Right forelimb (tissue), 1 donor: ENCODE measurements at places on chromosomes 16 and 17.

GRCh38 chr16:30010844-30011713 lies at the start of gene DOC2A:
Gene DOC2A, minus strand, starts transcription at chr16:30011027. Its CDS starts 805 bp downstream, at chr16:30010222.
- DNase-seq = no peak

DNA sequence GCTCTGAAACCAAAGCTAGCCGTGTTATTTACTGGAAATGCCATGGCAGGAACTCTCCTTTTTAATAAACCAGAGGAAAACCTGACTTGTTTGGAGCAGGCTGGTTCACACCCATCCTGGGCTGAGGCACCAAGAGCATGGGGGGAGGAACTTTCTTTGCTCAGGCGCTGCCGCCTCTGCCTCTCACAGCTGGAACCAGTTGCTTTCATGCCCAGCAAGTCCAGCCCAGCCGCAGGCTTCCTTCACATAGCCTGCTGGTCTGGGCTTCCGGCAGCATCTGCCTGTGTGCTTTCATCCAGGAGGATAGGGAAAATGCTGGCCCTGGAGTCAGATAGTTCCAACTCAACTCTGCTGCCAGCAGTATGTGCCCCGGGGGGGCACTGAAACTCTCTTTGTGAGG lies 88.1 kb upstream of the ASIC2 start:
- peak; percentile 51 for DNase-seq

DNA sequence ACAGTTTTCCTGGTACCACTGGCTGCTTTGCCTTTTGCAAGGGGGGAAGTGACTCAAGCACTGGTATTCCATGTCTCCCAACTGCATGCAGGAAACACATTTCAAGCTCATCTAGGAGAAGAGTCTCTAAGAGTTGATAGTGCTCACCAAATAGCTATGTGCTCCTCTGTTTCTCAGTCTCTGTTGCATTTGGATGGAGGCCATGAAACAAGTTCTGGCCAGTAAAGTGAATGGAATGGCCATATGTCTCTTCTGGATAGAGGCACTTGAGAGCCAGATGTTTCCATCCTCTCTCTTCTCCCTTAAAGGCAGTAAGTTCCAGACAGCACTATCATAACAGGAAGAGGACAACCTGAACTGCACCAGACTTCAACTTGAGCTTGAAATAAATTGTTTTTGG lies 60.6 kb downstream of the C16orf82 start:
- no peak for DNase-seq

DNA sequence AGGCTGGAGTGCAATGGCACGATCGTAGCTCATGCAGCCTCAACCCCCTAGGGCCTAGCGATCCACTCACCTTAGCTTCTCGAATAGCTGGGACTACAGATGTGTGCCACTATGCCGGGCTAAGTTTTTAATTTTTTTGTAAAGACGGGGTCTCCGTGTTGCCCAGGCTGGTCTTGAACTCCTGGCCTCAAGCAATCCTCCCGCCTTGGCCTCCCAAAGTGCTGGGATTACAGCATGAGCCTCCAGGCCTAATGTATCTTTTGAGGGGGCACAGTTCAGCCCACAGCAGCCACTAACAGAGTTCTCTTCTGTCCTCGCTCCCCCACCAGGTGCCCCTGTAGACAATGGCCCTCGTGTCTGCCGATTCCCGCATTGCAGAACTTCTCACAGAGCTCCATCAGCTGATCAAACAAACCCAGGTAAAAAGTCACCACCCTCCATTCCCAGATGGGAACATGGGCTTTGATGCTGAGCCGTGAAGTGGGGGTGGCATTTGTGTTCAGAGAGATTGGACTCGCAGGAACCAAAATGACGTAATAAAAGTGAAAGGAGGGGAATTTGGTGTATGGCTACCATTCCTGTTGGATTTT lies 16.0 kb downstream of the SULT1A2 start:
- no peak for DNase-seq

DNA sequence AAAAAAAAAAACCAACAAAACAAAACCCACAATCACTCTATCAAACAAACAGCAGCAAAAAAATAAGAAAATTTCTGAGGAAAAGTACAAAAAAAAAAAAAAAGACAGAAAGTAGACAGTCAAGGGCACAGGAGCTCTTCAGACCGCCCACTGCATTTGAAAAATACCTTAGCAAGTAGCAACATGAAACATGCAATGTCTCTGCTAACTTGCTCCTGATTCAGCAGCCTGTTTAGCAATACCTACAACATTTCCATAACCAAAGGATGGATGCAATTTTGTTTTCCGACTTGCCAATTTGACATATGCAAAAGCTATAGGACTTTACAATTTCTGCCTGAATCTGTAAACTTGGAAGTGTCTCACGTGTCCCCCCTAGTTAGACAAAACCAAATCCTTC lies 57.4 kb downstream of the SYNRG start:
- no peak for DNase-seq

DNA sequence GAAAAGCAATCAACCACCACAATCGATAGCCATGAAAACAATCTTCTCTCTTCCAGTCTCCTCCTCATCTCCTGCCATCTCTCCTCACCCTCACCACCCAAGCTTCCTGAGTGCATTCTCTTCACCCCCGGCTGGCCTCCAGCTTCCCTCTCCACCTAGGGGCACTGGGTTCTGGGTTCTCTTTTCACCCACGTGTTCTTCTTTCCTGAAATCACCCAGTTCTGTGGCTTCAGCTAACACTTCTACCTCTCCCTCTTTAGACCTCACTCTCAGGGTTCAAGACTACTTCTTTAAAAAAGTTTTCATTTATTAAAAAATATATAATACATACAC lies 8.2 kb downstream of the ITGAM start:
- no peak for DNase-seq

DNA sequence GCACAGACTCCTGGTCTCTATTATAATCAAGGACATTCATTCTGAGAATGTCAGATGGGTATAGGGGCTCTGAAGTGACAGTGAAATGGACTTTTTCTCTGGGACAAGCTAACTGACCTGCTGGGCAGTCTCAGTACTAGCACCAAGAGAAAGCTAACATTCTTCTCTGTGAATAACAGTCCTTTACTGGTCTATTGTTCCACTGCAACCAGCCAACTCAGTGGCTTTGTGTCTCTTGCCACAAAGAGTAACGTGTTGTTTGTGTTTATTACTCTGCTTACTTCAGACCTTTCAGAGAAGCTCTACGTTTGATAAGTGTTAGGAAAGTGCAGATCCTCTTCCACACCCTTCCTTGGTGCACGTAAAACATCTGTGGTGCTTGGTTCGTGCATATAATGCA lies 61.5 kb upstream of the BCAR1 start:
- DNase-seq = no peak

GRCh38 chr16:48105976-48106375 lies 49.8 kb downstream of the ABCC12 start:
- DNase-seq = no peak

DNA sequence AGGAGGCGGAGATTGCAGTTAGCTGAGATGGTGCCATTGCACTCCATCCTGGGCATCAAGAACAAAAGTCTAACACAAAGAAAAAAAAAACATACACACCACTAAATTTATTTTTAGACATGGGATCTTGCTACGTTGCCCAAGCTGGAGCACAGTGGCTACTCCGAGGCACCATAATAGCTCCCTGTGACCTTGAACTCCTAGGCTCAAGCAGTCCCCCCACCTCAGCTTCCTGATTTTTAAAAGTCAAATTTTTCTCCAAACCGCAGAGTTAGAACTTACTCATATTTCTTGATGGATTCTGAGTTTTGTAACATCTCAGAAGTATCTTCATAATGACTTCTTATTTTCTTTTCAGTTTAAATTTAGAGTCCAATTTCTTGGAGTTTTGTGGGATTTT lies 3.4 kb downstream of the CMTM4 start:
- no peak for DNase-seq

DNA sequence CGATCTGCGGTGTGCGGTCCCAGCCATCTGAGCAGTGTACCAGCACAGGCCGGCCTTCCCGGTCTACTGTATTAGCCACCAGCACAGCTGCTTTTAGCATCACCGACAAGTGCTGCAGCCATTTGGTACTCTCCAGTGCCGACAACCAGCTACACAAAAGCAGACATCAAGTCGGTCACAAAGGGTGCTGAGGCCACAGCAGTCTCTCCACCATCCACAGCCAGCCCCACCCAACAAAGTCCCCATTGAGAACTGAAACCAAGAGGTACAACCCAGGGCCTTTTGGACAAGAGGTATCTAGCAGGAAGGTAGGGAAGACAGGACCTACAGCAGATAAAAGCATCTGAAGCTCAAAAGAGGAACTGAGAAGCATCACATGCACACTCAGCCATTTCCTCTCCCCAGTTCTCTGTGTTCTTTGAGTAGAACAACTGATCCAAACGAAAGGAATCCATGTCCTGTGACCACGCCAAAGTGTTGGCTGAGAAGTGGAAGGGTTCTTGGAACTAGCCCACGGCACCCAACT lies 9.5 kb downstream of the MTMR4 start:
- DNase-seq = no peak

GRCh38 chr17:64155751-64156544 lies 26.0 kb upstream of the ERN1 start:
- DNase-seq = peak; percentile 69

- no peak for DNase-seq
These were observed 14.4 kb upstream of the MEAK7 start for GRCh38 chr16:84518804-84519341.

GRCh38 chr16:65200857-65201256 lies 79.0 kb upstream of the CDH11 start:
- no peak for DNase-seq

GRCh38 chr16:29804455-29805231 lies 1.7 kb upstream of the MAZ start:
- no peak for DNase-seq

DNA sequence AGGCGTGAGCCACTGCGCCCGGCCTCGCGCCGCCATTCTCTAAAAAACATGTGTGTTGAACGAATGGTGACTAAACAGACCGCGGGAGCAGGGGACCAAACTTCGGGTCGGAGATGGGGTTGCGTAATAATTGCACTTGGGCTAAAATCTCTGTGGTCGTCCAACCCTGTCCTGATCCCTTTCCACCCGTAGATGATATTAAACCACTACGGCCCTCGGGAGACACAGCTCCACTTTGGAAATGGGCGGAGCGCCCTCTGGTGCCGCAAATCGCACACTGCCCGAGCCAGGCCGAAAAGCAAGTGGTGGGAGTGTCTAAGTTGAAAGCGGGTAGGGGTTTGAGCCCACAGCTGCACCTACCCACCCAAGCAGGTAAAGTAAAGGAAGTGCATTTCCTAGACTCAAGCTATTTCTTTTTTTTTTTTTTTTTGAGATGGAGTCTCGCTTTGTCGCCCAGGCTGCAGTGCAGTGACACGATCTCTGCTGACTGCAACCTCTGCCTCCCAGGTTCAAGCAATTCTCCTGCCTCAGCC lies 17.0 kb downstream of the CAVIN1 start:
- peak; percentile 82 for DNase-seq

DNA sequence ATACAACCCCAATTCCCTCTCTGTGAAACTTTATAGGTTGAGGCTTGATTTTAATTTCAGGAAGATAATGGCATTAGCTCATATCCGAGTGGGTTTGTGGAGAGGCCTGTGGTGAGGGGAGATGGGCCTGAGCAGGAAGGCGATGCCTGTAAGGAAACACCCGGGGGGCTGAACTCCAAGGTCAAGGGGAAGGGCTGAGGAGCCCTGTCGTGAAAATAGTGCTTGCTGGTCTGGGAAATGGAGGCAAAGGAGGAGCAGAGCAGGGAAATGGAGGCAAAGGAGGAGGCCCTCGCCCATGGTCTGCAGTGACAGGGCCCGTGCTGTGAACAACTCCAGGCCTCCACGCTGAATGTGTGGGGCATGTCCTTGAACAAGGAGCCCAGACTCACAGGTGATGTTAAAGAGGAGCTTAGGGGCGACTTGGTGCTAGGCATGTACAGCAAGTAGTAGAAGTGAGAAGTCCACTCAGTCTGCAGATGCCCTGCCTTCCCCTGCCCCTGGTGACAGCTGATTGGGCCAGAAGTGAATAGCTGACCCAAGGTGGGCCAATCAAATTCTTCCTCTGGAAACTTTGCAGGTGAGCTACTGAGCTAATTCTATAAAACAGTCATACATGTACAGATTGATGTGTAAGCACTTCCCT lies 38.1 kb downstream of the MRPS23 start:
- no peak for DNase-seq

GRCh38 chr16:58492066-58492465 lies 7.9 kb upstream of the NDRG4 start:
- peak; percentile 36 for DNase-seq

DNA sequence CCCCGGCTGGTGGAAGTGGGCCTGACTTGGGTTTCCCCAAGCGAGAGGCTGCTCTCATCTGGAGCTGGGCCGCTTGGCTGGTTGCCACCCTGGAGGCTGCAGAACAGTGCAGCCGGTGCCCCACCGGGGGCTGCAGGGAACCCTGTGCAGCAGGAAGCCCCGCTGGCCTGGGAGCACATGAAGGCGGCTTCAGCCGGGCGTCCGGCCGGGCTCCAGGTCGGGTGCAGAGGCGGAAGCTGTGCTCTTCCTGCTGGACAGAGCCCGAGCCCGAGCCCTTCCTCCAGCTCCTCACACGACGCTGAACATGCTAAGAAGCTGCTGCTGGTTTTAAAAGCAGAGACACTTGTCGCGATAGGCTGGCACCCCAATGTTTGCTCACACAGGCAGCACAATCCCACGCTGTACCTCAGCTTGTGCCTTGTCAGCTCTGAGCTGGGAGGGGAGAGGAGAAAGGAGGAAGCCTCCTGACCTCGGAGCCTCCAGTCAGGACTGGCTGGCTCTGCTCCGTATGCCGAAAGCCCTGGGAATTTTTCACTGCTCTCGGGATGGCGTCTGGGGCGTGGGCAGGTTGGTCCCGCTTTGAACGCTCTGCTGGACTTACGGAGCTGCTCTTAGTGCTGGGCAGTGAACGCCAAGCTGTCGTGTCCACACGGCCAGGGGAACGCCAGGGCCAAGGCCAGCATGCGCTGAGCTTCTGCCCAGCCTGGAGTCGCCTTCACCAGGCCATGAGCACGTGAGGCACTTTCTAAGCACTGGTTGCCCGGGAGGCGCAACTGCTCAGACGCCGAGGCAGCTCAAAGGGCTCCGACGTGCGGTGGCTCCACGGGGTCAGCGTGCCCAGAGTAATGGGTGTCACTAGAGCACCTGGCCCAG lies 8.8 kb downstream of the CDK5R1 start:
- DNase-seq = peak; percentile 71

DNA sequence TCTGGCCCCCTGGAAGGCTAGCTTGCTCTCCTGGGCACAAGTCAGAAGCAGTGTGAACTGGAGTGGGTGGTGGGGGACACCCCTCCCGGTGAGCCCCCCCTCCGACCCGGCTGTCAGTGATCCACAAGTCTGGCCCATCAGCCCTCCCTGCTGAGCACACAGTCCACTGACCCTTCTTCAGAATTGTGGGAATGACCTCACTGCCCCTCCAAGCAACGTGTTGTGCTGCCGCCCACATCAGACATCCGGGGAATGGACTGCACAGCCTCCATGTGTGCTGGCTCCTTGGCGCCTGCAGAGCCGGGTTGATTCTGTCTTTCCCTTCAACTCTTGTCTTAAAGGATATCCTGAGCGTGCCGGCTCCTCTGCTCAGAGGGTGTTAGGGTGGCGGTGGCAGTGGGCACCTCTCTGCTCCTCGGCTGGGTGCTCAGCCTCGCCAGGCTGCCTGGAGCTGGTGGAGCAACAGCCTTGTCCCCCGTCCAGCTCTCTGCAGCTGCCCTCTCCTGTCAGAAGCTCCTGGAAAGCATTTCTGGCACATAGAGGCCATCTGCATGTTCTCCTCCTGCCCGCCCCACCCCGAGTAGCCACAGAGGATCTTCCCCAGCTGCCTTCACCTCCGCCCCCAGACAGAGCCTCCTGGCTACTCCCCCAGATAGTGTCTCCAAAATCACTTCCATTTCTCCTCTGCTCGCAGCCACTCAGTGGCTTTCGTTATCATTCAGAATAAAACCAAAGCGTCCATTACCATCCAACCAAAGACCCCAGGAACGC lies 19.8 kb downstream of the NPTX1 start:
- no peak for DNase-seq
